EH (cell line): ENCODE measurements at places on chromosomes 1 and 21.
A peak's percentile ranks its signal among the peaks of the same experiment; 100 is the strongest.

- no peak for DNase-seq
These were observed 109.8 kb downstream of the TOMM20 start for GRCh38 chr1:235018720-235019444.

GRCh38 chr1:21368515-21369289 lies 71.2 kb upstream of the NBPF3 start:
- DNase-seq = peak; percentile 87

DNA sequence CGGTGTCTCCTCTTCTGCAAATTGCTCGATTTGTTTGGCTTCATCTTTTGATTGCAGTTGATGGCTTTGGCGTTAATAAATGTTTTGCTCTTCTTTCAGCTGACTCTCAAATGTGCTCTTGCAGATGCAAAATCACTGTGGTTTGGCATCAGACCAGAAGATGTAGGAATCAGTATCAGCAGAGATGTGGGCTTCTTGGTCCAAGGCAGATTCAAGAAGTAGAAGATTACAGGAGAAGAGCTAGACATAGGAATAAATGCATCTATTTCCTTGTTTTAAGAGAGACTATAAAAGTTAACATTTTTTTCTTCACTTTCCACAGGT lies 59.8 kb upstream of the BACH1 start:
- peak; percentile 63 for DNase-seq

DNA sequence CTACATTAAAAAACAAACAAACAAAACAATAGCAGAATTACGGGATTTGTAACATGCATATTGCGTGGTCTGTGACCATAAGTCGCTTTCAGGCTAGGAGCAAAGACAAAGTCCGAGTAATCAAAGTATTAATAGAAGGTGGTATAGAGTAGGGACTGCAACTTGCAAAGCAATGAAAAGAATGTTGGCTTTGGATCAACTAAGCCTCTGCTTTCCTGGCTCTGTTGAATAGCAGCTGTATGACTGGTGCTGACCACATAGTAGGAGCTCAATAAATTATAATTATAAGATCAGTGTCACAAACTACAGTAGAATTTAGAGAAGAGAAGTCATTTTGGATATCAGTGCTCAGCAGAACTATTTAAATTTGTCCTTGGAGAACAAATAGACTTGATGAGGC lies 586.4 kb downstream of the DPYD start:
- DNase-seq = peak; percentile 93

DNA sequence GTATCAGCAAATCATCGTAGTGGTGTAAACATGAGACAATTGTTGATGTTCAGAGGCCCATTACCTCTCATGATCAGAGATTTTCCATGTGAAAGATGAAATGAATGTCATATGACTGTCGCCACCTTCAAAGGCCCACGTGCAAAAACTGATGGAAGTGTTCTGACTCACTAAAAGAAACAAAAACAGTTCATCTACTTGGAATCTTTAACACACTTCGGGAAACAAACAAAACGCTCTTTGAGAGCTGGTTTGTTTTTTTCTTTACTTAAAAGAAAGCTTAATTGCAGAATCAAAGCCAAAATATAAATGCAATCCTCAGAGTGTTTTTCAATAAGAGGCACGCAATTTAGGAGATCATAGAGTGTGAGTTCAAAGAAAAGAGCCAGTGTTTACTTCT lies 100.8 kb downstream of the PLPPR4 start:
- DNase-seq = peak; percentile 3
